ENCODE measurements at places on chromosomes 5 and 9.

- no peak for DNase-seq
Measured at GRCh38 chr9:117029341-117029740, 342.2 kb downstream of the TRIM32 start.

GRCh38 chr9:37559125-37559524, 17.1 kb downstream of the FBXO10 start:
- DNase-seq: no peak

- no peak for DNase-seq
Measured at GRCh38 chr9:77981907-77982306, 49.7 kb downstream of the GNAQ start.

DNA sequence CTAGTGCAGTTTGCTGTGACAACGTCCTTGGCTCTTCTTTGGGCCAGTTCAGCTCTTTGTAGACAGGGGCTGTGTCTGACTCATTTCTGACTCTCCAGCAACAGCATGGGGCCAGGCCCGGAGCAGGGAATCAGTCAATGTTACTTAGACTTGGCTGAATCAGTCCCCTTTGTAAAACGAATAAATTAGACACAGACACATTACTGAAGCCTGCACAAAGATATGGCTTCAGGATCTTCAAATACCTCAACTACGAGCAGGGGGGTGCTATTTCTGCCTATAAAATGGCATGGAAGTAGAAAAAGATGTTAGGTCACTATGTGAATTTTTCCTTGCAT, 204.7 kb downstream of the TTLL11 start:
- peak; percentile 86 for DNase-seq

DNA sequence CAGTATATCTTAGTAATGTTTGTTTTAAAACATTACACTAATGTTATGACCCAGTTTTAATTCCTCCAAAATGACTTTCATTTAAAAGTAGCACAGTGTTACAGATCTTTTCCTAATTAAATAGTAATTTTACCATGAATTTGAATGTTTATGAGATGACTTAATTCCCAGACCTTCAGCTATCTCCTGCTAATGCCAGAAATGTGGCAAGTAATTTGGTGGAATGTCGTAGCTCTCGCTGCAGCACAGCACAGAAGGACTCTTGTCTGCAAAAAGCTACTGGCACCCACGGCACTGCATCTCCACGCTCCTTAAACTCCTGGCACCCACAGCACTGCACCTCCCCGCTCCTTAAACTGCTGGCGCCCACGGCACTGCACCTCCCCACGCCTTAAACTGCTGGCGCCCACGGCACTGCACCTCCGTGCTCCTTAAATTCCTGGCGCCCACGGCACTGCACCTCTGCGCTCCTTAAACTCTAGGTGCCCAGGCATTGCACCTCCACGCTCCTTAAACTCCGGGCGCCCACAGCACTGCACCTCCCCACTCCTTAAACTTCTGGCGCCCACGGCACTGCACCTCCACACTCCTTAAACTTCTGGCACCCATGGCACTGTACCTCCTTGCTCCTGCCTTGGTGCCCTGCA, 163.1 kb downstream of the CDK5RAP2 start:
- no peak for DNase-seq

DNA sequence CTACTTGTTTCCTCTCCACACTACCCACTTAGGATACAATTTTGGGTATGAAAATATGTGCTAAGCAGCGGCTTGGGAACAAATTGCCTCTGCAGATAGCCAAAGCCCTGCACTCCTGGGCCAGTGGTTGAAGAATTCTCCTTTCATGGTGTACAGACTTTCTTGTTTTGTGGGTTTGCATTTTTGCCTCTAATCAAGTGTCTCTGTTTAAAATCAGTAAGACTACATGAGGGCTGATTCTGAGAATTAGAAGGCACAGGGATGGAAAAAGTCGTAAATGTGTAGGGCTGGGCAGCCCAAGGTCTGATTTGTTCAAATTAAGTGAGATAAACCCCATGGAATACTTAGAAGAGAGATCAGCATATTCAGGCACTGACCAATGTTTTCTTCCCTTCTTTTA, 103.7 kb upstream of the CD180 start:
- DNase-seq: no peak

GRCh38 chr5:25754895-25755294, 1110.1 kb upstream of the CDH10 start:
- DNase-seq: no peak

DNA sequence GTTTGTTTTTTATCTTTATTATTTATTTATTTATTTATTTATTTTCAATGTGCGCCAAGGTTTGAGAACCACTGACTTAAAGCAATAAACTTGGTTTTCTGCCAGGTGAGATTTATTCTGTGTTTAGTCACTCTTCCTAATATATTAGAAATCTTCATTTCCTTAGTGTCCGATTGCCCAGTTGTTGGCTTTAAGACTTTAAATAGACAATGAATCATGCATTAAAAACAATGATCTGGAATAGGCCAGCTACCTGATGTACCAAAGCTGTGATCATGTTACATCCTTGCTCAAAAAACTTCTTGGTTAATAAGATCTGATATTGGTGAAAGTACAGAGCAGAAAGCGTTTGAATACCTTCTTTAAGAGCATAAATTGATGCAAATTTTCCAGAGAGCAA, 52.1 kb upstream of the ERBIN start:
- DNase-seq: no peak

DNA sequence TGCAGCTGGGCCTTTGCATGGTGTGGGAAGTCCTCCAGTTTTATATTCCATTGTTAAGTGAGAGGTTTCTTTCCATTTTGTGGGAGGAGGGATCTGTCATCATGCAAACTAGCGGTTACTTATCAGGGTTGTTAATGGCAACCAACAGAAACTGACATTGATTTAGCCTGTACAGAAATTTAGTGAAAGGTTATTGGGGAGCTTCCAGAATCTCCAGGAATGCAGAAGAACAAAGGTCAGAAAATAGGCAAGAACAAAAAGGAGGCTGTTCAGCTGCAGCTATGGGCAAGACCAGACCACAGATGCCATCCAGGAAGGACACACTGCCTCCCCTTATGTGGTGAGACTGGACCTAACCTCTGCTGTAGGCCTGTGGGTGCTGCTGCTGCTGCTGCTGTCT, 395.8 kb downstream of the KDM4C start:
- no peak for DNase-seq

DNA sequence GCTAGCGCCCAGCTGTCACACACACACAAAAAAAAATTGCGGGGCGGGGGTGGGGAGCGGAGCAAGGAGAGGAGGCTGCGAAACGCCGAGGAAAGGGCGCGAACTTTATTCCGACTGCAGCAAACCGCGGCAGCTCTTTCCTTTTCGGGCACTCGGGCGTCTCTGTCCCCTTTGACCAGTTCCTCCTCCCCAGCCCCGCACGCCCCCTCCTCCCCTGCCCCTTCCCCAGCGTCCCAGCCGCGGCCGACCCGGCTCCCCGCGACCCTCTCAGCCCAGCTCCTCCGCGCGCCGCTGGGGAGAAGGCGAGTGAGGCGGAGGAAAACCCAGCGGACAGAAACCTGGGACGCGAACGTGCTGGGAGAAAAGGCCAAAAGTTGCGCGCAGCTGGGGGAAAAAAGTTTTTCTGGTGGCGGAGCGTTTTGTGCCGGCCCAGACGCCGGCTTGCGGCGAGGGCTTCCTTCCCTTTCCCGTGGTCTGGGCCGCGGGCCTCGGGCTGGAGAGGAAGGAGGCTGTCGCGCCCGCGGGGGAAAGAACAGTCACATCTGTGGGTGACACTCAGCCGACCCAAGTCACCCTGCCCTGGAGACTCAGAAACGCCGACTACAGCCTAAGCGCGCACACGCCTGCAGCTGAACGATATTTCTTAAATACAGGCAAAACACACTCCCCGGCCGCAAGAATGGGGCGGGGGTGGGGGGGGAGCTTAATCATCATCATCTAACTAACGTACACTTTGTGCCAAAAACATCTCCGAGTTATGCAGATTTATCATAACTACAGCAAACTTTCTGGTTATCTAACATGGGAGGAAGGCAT, 1.1 kb upstream of the BNC2 start:
- no peak for DNase-seq

DNA sequence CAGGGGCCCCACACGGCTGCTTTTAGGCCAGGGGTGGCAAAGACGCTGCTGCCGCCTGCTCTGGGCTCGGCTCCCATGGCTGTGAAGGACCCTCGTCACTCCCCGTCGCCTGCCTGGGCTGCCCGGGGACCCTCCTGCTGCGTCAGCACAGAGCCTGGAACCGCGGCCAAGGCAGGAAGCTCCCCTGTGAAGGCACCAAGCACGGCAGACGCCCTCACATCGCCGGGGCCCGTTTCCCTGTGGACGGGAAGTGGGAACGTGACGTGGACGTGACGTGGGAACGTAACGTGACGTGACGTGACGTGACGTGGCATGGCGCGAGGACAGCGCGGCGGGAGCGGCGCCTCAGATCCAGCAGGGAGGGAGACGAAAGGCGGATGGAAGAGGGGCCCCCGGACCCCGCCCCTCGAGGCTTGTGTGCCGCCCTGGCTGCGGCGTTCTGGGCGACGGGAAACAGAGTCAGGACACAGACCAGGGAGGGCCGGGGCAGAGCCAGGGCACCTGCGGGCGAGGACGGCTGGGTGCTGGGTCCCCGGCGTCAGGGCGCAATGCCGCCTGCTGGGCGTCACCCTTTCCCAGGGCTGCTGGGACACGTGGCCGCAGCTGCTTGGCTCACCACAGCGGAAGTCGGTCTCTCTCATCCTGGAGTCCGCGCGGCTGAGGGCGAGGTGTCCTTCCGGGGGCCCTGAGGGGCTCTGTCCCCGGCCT, 53.1 kb downstream of the MRPL36 start:
- no peak for DNase-seq

GRCh38 chr9:24095246-24095645, 269.2 kb upstream of the ELAVL2 start:
- no peak for DNase-seq

GRCh38 chr5:32304622-32305021, 8.1 kb downstream of the MTMR12 start:
- no peak for DNase-seq

DNA sequence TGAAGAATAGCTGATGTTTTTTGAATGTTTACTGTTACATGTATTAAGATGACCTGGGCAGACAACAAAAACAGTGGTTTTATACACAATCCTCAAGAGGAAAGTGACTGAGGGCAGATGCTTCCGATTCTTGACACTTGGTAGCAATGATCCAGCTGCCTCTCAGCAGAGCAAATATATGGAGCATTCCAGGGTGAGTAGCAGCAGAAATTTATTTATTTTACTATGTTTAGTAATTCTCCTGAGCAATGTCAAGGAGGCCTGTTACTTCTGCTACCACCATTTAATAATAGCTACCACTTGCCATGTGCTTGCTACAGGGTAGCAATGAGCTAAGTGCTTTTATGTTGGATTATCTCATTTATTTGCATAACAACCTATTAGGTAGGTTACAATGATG, 69.1 kb upstream of the NR3C1 start:
- DNase-seq: no peak

DNA sequence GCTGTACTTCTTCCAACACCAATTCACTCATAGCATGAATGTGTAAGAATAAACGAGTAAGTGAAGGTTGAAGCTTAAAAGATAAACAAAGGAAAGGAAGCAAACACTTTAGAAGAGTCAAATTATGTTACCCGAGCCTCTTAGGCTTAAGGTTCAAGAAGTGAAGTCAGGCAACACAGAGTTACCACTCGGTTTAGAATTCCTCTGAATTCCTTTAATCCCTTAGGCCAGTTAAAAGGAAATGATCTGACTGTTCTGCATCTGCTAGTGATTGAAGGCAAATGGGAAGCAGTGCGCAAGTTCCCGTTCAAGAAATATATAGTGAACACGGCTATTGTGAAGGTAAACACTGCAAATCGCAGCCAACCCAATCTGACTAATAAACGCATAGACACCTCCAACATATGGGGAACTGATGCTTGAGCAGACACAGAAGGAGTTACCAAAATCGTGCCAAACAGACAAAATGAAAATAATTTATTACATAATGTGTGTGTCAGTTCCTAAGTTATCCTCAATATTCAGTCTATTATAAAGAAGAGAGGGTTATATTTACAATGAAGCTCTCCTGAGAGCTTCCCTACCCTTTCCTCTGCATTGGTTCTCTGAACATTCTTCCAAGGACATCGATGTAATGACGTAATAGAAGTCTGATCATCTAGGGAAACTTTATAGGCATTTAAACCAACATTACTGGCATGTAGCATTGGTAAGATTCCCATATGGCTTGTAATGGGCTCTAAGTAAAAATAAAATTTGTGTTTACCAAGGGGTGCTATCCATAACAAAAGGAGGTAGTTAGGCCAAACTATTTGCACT, 837.1 kb upstream of the ZNF608 start:
- DNase-seq: no peak

- no peak for DNase-seq
Measured at GRCh38 chr9:124263800-124264426, 6.2 kb downstream of the NEK6 start.

- no peak for DNase-seq
Measured at GRCh38 chr9:89008744-89009545, 17.7 kb downstream of the S1PR3 start.

- no peak for DNase-seq
Measured at GRCh38 chr5:171747061-171747859, 38.4 kb upstream of the SMIM23 start.

DNA sequence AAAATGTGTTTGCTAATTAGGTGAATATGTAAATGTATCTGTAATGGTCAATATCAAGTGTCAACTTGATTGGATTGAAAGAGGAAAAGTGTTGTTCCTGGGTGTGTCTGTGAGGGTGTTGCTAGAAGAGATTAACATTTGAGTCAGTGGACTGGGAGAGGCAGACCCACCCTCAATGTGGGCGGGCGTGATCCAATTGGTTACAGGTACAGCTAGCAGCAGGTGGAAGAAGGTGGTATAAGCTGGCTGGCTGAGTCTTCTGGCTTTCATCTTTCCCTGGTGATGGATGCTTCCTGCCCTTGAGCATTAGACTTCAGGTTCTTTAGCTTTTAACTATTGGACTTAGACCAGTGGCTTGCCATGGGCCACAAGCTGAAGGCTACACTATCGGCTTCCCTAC, 779.0 kb upstream of the CTNND2 start:
- DNase-seq: no peak

DNA sequence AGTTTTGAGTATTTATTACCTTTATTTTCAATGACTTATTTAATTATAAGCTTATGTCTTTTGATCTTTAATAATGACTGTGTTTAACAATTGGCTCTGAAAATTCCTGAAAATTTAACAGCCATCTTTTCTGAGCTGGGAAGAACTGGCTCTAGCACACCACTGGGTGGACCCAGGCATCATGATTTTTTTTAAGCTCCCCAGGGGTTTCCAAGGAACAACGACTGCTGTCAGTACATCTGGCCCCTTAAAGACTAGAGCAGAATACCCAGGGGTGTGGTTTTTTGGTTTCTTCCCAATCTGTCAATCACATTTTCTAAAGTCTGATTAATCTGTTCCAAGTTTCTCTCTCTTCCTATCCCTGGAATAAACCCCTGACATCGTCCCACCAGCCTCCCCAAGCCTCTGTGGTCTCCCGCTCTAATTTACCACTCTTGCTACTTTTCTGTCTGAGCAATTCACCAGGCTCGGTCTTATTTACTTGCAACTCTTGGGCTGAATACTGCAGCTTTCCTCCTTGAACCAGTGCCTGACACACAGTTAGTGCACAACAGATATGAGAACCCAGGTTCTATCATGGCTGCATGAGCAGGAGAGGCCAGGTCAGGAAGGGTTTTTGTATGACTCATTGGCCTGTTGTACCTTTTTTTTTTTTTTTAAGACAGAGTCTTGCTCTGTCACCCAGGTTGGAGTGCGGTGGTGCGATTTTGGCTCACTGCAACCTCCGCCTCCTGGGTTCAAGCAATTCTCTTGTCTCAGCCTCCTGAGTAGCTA, 321.9 kb downstream of the ZSWIM6 start:
- no peak for DNase-seq
